ENCODE measurements at places on chromosomes 16 and 17. TPM values are rescaled to one million over a fixed set of nuclear protein-coding genes. Genes with fewer than 3 reads are reported as not detected.

GRCh38 chr16:88672776-88673175 is 9.9 kb upstream of the MVD start:
- no peak for DNase-seq

DNA sequence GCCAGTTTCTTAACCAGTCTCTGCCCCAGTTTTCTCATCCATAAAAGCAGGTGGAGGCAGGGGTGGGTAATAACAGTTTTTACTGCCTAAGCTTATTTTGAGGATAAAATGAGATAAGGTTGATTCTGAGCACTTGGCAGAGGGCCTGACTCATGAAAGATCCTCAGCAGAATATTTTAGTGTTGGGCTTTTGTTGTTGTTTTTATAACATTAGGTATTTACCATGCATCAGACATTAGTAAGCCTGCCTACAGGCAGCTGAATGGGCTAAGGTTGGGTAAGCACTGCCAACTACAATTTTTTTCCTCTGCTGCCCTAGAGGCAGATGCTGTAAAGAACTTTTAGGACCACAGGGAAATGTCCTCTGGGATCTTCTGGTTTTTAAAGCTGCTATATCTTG is 43.1 kb downstream of the SCNN1G start:
- DNase-seq = no peak

DNA sequence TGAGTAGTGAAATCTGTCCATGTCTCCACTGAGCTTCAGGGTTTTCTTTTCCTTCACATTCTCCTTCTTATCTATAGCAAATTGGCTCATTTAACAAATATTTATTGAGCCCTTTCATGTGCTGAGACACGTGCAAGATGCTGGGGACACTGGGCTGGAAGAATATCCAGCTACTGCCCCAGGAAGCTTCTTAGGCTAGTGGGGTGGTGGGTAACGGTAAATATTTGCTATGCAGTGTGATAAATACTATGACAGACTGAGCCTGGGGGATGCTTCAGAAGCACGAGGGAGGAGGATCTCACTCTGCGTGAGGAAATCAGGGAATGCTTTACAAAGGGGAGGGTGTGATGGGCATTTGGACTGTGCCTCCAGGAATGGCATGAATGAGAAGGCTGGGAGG is 524.1 kb downstream of the GRIN2A start:
- DNase-seq = no peak

The KRT12 gene
- total RNA-seq = not detected

- no peak for DNase-seq
Observed at GRCh38 chr16:3131755-3132377, 3.0 kb upstream of the ZNF213 start.

DNA sequence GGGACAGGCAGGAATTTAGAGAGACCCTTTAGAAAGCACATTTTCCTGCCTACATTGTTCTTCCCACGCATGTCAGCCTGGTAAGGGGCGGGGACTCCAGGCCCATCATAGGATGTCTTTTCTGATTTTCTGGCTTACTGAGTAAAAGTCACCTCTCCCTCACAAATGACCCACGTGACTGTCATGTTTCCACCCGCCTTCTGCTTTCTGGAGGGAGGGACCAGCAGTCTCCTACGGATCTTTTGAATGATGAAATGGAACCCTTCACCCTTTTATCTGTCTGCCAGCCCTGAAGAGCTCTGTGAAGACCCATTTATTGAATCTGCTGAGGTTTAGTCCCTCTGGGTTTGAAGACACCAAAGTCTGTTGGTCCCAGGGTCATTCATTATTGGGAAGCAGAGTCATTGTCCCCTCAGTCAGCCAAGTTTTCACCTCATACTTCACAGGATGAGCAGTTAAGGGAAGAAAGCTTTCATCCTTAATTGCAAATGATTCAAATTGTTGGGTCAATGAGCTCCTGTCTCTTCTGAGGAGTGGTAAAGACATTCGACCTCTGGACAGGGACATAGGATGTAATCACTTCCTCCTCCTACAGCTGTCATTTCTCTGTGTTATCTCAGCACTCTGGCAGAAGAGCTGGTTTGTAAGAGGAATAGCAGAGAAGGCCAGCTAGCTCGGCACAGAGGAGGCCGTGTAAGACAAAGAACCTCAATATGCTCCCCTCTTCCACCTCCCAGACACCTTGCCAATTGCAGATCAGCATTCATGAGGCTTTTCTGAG is 446.1 kb downstream of the HS3ST3B1 start:
- DNase-seq = no peak

The ARSG gene
- total RNA-seq = 1.2 TPM

The KRTAP17-1 gene
- not detected for total RNA-seq

DNA sequence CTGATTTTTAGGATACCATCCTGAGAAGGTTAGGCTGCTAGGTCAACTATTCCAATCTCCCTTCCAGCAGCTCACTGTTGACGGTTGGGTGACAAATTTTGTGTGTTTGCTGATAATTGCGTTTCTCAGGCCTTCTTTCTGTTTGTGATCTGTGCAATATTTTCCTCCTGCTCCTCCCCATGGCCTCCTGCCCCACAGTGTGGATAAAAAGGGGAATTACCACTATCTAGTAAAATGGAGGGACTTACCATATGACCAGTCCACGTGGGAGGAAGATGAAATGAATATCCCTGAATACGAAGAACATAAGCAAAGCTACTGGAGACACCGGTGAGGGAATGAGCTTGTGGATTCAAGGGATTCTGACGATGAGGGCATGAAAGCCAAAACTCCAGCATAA is 9.2 kb downstream of the CHD3 start:
- peak; percentile 40 for DNase-seq

- DNase-seq = no peak
Observed at GRCh38 chr16:17304491-17305119, 166.2 kb downstream of the XYLT1 start.

DNA sequence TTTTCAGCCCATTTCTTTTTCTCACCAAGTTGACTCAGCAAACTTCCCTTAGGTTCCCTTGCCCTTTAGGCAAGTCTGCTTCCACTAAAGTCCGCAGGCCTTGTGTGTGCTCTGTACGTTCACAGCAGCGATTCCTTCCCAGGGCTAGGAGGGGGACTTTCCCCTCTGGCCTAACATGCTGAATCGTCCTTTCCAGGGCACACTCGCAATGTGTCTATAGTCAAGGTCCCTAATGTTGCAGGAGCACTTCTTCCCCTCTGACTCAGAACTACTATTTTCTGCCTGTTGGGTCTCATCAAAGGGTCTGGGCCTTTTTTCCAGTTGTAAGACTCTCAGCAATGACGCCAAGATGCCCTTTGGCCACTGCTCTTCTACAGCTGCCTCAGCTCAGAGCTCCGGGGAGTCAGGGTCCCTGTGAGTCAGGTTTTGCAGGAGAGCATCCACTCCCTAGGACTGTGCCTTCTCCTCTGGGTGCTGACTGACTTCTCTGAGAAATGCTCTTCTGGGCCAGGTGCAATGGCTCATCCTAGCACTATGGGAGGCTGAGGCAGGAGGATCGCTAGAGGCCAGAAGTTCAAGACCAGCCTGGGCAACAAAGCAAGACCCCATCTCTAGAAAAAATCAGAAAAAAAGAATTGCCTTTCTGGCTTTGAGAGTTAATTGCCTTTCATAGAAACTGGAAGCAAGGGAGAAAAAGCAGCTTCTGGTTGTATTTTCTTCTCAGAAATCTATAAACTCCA is 64.4 kb upstream of the TBX2 start:
- DNase-seq = no peak

DNA sequence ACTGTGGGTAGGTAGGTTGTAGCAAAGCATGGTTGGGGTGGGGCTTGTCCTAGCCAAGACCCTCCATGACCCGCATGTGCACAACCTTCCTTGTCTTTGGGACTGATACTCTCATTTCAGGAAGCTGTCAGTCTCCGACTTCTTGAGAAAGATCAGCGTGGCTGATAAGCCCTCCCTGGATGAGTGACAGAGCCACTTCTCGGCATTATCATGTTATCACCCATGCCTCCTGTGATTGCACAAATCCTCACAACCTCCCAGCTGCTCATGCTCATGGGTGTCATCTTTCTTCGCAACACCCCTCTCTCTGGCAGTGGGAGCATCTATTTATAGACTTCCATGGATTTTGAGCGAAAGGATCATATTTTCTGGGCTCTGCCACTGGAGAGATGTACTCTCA is 314.2 kb downstream of the FOXL1 start:
- DNase-seq = no peak

DNA sequence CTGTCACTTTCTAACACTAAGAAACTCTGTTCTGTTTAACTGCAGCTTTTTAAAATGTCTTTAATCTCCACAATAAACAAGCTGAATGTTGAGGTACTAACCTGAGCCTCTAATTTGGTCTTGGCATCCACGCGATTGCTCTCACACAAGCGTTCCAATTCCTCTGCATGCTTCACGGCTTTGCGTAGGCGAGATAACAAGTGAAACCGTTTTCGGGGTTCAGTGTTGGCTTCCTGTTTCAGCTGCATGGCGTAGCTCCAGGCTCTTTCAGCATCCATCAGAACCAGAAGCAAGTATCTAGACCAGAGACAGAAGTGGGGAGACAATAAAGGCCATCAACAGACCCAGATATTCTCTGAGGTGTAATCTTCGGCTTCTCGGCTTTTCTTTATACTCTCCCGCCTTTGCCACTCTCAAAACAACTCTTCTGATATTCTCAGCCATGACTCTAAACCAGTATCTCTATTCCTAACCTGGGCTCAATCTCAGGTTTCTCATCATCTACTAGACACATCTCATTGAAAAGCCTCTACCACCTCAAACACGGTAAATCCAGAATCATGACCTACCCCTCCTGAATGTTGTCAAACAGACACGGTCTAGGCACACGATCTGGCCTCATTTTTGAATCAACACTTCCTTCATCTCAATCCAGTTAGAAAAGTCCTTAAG is 8.3 kb downstream of the SRP68 start:
- no peak for DNase-seq

- no peak for DNase-seq
Observed at GRCh38 chr17:42171831-42172230, 9.1 kb downstream of the KCNH4 start.

GRCh38 chr17:81510785-81511553 is 1.6 kb downstream of the ACTG1 start:
- peak; percentile 39 for DNase-seq

GRCh38 chr17:44636562-44636961 is 19.7 kb upstream of the MEIOC start:
- peak; percentile 42 for DNase-seq

DNA sequence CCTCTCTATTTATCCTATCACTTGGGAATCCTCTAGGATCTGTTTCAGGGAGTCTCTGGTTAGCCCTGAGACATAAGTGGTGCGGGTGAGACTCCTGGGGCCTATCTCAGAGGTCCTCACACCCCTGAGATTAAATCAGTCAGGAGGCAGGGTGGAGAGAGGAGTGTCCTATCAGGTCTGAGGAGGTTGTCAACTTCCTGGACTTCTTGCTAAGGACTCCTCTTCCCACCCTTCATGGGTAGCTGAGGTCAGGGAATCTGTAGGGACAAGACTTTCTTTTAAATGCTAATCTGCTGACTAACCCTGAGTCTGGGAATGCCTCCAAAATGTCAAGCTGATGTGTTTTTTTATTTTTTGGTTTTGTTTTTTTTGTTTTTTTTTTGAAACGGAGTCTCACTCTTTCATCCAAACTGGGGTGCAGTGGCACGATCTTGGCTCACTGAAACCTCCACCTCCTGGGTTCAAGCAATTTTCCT is 6.6 kb upstream of the ARMC5 start:
- DNase-seq = peak; percentile 85

The CEMP1 gene
- total RNA-seq = not detected

DNA sequence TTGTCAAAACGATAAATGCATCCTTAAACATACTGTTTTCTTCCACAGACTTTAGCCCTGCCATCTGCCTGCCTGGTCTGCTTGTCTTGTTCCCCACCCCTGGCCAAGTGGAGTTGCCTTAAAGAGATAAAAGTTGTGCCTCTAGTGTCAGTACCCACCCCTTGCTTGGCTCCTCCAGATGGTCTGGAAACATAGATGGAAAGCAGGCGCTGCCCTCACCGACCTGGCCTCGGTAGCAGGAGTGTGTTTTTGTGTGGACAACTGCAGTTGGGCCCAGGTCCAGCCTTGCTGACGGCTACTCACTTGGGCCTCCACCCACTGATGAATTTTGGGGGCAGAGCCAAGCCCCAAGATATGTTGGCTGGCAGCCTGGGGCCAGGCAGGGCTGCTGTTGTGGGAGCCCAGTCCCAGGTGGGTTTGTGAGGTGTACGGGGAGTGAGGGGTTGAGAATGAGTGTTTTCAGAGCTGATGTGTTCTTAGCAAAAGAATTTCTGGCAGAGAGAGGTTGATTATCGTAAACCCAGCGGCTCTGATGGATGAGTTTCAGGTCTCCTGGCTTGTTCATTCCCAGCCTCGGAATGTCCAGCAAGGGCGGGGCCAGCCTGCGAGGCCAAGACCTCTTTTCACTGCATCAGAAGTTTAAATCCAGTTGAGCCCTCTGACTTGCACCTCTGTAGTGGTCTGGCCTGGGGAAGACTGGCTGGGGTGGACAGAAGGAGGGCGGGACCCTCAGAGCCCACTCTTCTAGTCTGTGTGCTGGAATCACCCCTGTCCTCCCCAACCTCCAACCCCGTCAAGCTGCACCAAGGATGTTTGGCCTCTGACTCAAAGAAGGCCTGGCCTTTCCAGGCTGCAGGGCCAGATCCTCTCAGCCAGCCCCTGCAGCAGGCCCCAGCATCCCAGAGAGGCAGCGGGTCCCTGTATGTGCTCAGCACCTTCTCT is 179.7 kb downstream of the RAB11FIP4 start:
- peak; percentile 20 for DNase-seq

The TPPP3 gene
- total RNA-seq = not detected

DNA sequence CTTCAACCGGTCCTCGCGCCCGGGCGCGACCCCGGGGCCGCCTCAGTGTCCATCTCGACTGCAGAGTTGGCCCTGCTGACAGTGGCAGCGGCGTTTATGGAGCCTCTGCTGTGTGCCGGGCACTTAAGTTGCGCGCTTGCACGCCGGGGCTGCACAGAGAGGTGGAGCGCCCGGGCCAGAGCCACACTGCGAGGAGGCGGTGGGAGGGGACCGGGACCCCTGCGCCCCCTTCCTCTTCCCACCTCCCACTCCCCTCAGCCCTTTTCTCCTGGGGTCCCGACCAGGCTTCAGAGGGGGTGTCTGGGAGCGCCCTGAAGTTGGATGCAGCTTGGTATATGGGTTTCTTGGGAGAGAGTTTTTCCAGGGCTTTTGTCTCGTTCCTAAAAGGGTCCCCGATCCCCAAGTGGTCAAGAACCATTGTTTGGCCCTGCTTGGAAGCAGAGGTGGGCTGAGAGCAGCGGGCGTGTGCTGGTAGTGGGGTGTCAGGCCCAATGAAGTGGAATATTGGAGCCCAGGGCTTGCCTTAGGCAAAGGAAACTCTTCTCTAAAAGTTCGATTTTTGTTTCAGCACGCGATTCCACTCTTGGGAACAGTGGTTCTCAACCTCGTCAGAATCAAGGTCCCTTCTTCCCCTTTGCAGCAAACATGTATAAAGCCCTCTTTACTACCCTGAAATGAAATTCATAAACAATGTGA is 605 bp downstream of the MRTFB start:
- DNase-seq = no peak

- DNase-seq = no peak
Observed at GRCh38 chr17:63458478-63458877, 12.4 kb upstream of the CYB561 start.

DNA sequence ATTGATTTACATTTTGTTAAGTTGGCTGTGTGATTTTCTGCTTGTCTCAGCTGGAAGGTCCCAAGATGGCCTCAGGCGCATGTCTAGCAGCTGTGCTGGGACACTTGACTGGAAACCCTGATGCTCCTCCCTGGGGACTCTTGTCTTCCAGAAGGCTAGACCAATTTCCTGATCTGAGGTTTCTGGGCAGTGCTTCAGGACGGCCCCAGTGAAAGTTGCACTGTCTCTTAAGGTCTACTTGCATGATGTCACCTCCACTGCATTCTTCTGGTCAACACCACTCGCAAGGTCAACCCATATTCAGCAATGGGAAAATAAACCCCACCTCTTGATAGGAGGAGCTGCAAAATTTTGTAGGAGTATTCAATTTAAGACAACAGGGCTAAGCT is 116.0 kb downstream of the SALL1 start:
- DNase-seq = peak; percentile 13

GRCh38 chr16:81513204-81514040 is 68.8 kb downstream of the CMIP start:
- DNase-seq = no peak

Measured in HT1080 (cell line).